ENCODE measurements at places on chromosomes 3 and 15.

DNA sequence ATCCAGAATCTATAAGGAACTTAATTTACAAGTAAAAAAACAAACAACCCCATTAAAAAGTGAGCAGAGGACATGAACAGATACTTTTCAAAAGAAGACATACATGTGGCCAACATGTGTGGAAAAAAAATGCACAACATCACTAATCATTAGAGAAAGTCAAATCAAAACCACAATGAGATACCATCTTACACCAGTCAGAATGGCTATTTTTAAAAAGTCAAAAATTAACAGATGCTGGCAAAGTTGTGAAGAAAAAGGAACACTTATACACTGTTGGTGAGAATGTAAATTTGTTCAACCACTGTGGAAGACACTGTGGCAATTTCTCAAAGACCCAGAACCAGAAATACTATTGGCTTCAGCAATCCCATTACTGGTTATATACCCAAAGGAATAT is 830.0 kb upstream of the ALCAM start:
- no peak for DNase-seq

DNA sequence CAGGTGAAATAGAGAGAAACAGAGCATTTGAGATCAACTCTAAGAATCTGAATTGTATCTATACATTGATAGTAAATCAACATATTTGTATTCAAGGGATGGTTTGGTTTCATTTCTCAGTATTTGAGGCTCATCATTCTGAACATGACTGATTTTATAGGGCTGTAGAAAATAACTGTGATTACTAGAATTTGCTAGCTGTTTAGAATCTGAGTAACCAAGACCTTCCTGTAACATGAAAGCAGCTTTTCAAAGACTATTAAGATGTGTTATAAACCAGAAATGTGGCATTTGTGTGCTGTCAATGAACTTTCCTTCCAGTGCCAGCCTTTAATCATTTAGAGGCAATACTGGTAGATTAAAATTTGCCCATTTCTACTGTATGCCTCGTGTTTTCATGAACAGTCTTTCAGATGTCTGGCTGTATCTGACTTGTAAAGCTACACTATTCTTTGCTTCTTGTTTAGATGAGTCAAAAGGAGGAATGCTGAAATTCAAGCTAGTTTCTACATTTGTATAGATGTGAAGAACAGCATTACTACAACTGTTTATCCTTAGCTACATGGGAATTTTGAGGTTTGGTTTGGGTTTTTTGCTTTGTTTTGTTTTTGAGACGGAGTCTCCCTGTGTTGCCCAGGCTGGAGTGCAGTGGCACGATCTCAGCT is 137.3 kb upstream of the BHLHE40 start:
- no peak for DNase-seq

GRCh38 chr15:84750583-84751092 is 2.2 kb downstream of the ZNF592 start:
- no peak for DNase-seq

GRCh38 chr3:132659000-132659364 is 627 bp downstream of the ACAD11 start:
- no peak for DNase-seq

GRCh38 chr15:86555098-86555497 is 475.4 kb downstream of the AGBL1 start:
- no peak for DNase-seq

DNA sequence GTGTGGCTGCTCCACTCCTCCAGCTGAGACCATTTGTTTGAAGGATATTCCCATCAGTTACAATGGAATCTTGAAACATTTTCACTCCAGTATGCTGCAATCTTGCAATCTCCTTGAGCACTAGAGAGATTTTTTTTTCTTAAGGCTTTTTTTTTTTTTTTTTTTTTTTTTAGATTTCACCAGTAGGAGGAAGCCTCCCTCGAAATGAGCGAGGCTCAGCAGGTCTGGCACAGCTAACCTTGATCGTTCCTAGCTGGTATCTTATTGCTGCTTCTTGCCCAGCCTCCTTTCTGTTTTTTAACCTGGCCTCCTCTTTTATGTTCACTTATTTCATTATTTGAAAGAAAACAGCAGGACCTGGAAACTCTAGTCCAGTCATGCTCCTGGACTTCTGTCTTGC is 48.1 kb downstream of the RAP2B start:
- DNase-seq: no peak

DNA sequence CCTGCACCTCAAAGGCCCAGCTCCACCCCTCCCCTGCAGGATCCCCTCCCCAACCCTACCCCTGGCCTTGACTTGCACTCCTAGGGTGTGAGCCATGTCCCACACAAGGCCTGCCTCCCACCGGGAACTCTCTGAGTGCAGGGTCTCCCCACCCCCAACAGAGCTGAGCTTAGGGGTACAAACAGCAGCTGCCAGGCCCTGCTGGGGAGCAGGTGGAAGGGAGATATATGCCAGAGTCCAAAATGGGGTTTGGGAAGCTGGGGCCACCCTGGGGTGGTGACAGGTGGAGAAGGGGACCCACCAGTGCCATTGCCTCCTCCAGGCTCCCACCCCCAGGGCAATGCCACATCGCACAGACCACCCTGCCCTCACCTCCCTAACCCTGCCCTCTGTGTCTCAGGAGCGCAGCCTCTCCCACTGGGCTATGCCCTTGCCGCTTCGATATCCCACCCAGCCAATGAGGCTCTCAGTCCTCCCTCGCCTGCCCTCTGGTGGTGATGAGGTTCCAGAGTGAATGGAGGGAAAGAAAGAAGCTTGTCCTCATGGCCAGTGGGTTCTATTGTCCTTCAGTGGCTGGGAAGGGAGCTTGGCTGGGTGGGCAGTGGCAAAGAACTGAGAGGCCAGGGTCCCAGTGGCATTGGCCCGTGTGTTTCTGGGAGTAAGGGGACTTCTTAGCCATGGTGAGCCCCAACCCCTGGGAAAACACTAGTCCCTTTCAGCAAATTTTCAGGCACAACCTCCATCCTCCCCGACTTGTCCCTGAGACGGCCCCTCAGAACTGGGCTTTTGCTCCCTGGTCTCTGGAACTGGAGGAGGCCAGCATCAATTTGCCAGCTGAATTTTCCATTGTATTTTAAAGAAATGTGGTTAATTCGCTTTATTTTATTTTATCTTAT is 46.8 kb downstream of the CYP11A1 start:
- peak; percentile 48 for DNase-seq

DNA sequence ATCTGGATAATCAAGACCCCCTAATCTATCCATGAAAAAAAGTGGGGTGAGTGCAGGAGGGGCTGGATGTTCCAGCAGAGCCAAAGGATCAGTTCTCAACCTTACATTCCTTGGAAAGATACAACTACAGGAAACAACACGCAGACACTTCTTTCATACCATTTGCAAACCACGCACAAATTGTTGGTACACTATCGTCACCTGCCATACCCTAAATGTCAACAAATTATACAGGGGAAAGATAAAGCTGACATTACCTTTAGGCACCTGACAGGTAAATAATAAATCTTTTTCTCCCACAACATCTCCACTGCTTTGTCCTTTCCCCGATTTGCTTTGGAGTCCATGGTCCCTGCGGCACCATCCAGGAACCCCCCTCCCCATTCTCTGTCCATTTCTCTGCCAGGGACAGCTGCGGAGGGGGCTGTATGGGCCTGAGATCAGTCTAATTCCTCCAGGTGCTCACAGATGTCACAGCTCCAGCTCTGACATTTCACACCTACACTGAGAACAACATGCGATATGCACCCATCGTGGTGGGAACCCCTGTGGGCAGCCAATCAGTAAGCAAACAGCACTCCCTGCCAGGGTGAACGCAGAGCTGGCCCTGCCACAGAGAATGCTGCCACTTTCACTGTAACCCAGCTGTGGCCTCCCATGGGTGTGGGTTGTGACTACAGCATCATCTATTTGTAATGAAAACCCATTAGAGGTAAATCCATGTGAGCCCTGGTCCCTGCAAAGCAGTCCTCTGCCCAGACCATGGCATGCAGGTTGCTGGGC is 37.7 kb upstream of the BCL2L10 start:
- DNase-seq: no peak

DNA sequence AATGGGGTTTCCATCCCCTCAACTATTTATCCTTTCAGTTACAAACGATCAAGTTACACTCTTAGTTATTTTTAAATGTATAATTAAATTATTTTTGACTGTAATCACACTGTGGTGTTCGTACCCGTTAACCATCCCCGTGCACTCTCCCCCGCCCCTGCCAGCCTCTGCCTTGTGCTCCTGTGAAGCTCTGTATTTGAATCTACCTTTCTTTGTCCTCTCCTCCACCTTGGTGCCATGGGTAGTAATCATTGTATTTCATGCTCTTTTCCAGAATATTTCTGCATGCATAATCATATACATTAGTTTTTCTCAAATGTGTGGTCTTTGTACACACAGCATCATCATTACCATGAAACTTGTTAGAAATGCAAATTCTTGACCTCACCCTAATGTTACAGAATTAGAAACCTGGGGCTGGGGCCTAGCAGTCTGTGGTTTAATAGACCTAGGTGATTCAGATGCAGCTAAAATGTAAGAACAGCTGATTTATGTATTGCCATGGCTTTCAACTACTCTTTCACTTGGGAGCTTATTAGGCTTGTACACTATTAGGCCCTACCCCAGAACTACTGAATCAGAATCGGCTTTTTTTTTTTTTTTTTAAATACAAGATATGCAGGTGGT is 91.5 kb downstream of the STT3B start:
- no peak for DNase-seq

- DNase-seq: no peak
Observed at GRCh38 chr3:50342813-50343633, 2.4 kb upstream of the RASSF1 start.

- no peak for DNase-seq
Observed at GRCh38 chr15:86178845-86179244, 99.2 kb downstream of the AGBL1 start.

DNA sequence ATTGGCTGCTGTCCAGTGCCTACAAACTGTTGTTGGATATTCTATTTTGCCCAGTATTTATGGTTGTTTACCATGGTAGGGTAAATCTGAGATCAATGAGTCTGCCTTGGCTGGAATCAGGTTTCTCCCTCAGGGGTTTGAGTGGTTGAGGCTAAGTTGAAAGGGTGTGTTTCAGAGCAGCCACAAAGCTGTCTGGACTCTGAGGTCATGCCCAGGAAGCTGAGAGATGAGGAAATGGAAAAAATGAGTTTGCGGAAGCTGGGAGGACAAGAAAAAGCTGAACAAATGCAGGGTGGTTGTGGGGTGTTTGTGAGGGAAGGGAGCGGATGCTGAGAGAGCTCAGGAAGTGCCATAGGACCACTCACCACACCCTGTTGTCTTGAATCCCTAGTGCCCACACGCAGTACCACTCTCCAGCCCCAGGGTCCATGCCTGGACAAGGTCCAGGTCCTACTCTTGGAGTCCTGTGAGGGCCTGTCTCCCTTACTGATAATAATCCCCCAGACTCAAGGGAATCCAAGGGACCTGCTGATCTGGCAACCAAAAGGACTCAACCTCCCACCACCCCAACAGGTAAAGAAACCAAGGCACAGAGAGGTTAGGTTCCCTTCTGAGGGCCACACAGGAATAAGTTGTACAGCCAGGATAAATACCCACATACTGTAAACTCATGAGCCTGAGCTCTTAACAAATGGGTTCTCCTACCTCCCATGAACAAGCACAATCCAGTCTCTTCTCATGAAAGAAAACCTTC is 81.6 kb downstream of the PPCDC start:
- no peak for DNase-seq

- no peak for DNase-seq
Observed at GRCh38 chr15:40452296-40453090, 11.7 kb downstream of the BAHD1 start.

- no peak for DNase-seq
Observed at GRCh38 chr15:48112242-48112641, 8.5 kb upstream of the SLC24A5 start.

- no peak for DNase-seq
Observed at GRCh38 chr3:5630406-5630805, 442.9 kb downstream of the EDEM1 start.

- DNase-seq: no peak
Observed at GRCh38 chr15:83602021-83602420, 51.9 kb upstream of the ADAMTSL3 start.

DNA sequence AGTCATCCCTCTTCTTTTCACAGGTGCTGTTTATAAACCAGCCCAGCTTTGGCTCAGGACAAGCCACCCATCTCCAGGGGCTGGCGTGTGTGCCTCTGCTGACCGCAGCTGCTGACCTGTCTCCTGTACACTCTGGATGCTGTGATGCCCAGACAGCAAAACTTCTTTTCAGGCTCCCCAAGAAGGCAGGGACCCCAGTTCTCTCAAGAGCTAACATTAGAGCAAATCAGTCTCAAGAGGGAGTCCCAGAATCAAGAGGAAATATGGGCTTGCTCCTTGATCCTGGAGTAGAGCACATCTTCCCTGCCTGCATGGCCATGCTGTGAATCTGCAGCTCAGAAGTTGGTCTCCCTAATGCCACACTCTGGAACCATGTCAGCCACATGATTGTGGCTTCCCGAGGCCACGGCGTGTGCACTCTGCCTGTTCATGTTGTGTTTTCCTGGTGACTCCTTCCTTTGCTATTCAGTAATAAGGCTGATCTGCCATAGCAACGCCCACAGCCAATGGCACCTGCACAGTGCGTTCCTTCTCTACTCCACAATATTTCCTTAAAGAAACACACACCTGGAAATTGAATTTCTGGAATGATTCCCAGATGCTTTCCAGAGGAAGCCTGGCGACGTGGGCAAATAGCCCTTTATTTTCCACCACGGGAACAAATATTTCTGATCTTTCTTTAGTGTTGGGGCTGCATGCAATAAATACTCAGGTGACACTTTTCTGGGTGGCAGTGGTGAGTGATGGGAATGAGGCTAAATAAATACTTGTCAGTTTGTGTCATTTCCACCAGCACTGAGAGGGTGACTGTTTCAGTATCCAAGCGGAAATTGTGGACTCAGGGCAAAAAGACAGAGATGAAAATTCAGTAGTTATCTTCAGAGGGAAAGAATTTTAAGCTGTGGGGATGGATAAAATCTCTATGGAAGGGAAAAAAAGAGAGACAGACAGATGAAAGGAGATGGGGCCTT is 21.9 kb upstream of the THSD4 start:
- peak; percentile 12 for DNase-seq

GRCh38 chr3:143361589-143361988 is 242.0 kb downstream of the CHST2 start:
- no peak for DNase-seq

DNA sequence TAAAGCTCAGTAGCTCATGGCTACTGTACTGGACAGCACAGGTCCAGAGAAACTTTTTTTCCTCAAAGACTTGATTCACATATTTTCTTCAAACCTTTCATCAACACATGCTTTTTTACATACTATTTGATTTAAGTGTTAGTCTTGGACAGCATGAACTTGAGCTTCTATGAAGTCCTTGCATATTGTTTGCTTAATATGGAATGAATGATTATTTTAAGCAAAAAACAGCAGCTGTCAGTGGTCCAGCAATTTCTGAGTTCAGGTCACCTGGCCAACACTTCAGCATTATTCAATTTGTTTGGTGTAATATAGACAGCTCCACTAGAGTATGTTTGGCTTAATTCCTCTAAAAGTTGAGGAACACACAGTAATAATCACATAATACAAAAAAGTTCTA is 141.4 kb downstream of the PEX5L start:
- no peak for DNase-seq

DNA sequence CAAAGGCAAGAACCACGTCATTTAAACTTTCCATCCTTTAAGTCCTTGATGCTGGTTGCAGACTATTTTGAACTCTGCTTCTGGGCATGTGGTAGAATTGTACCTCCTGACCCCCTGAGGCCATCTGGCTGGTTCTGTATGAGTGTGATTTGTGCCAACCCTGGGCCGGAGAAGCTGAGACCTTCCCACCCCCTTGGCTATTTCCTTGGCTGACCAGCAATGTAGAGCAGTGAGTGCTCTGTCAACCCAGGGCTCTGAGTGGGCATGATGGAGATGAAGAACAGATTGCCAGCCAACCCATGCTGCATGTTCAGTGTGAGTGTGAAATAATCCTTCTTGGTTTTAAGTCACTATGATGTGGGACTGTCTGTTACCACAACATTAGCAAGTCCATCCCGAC is 82.1 kb upstream of the RASGRP1 start:
- DNase-seq: no peak

Data from ureter (tissue), 1 donor.